Left ventricle myocardium inferior (tissue), 1 donor: ENCODE measurements at places on chromosomes 4 and X.

- DNase-seq: no peak
These were observed 63.6 kb upstream of the SH3RF1 start for GRCh38 chr4:169334335-169334734.

DNA sequence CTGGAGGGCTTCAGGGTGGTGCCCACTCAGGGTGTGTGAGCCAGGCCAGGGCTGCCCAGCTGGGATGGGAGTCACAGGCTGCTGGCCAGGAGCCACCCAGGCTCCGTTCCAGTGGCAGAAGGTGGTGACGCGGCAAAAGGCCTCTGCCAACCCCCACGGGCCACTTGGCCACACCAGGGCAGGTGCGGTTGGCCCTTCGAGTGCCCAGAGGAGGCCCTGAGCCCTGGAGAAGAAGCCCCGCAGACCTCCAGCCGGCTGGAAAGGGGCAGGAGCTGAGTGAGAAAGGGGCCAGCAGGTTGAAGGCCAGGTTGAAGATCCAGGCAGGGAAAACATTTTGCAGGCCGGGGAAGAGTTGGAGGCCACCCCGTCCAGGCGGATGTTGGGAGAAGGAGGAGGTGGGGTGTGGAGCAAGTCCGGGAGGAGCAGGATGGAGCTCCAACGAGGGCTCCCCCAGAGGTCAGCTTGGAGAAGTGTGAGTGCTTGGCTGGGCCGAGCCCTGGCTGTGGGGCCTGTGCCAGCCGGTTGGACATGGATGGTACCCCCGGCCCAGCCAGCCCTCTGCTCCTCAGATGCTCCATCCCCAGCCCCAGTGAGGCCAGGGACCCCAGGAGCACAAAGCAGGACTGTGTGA is 2.8 kb upstream of the CPLX1 start:
- DNase-seq: peak; percentile 52

GRCh38 chr4:177568931-177569330 is 126.7 kb upstream of the AGA start:
- DNase-seq: no peak

- DNase-seq: no peak
These were observed 123.9 kb upstream of the RXFP1 start for GRCh38 chr4:158397781-158398180.

GRCh38 chrX:132216283-132216682 is 3.0 kb downstream of the RAP2C start:
- no peak for DNase-seq

GRCh38 chr4:52880994-52881393 is 18.9 kb downstream of the RASL11B start:
- DNase-seq: no peak

DNA sequence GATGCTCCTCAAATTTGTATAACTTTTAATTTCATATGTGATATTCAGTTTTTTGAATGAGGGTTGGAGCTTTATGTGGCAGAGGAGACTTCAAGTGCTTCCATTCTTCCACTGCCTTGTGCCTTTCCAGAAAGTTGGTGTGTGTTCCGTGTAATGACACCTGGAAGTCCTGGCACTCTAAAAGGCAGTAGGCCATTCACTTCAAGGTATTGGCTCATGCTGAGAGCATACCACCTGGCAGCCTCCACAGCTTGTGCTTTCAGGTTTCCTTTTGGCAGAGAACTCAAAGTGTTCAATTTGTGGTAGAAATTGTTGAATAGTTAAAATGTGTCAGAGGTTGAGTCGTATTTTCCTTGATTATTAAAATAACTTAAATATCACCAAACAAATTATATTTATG is 49.6 kb downstream of the GRIA2 start:
- DNase-seq: no peak

GRCh38 chr4:80126435-80126834 is 53.4 kb upstream of the ANTXR2 start:
- DNase-seq: no peak

GRCh38 chr4:39154009-39154408 is 28.3 kb upstream of the WDR19 start:
- DNase-seq: no peak

DNA sequence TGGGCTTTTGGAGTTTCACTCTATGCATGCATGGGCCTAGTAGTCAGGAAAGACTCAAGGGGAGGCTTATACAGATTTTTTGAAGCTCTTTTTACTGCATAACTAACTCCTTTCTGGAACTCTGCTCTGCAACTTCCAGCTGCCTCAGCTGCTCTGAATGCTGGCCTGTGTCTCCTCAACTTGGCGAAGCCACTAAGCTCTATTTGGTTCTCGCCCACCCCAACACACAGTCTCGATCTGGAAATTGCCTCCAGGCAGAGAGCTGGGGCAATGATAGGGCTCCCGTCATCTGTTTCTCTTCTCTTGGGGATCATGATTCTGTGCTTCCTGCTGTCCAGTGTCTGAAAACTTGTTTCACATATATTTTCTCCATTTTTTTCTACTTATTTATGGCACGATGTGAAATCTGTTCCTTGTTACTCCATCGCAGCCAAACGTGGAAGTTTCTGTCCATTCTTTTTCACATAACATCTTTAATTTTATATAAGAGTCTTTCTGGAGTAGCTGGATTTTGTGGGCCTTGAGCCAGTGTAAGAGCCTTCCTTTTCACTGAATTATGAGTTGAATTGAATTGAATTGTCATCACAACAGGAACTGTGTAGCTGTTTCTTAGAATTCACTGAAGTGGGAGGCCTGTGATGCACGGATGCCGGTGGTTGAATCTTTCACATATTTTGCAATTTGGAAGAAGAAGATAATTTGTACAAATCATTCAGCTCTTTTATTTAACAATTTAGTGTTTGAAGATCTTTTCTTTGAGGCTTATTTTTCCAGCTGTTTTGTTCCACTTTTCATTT is 9.0 kb downstream of the ZNF275 start:
- DNase-seq: no peak

- no peak for DNase-seq
These were observed 315.1 kb downstream of the STK32B start for GRCh38 chr4:5366421-5366820.

GRCh38 chr4:1345903-1346780 is 866 bp upstream of the UVSSA start:
- DNase-seq: peak; percentile 61

DNA sequence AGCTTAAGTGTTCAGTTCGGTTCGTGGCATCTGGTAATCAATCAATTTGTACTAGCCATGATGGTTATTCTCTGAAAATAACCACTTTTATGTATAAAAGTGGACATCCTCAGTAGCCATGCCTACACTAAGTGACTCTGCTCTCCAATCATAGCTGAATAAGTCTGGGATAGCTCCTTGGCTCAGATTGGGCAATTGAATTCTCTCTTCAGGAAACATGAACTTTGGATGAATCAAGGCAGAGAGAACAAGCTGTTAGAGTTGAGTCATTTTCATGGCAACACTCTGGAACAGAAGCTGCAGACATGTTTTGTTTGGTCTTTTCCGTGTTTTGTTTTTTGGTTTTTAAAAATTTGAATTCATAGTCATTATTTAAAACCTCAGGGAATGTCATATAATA is 66.8 kb upstream of the TMEM164 start:
- DNase-seq: no peak

- no peak for DNase-seq
These were observed 219.8 kb downstream of the ZNF674 start for GRCh38 chrX:46325312-46325877.

DNA sequence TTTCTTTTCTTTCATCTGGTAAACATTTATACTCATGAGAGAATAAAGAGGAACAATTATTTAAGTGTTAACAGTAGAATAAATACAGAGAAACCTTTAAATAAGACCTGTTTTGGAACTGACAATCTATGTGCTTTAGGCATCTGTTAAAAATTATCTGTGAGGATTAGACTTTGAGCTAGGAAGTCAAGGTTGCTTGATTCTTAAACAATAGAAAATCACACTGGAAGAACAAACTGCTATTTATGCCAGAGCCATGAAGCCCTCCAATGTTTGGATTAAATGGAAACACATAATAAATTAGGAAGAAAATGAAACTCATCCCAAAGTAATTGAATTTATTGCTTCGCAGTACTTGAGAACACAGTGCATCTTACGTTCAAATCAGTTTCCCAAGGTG is 207.2 kb upstream of the NPY2R start:
- DNase-seq: no peak

DNA sequence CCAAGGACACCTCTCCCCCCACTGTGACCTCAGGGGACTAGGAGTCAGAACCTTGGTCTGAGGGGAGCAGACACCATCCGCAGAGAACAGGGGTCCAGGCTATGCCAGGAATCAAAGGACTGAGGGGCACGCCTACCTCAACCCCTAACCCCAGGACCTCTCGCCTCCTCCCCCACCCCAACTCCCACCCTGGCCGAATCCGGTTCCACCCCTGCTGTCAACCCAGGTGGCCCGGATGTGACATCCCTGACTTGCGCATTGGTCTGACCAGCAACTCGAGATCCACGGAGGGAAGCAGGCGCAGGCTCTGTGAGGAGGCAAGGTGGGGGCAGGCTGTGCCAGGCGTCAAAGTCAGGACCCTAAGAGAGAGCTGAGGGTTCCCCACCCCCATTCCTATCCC is 468 bp upstream of the MAGEA4 start:
- no peak for DNase-seq

- DNase-seq: no peak
These were observed 542.7 kb downstream of the FAM133A start for GRCh38 chrX:94216738-94217137.

- DNase-seq: no peak
These were observed 86.0 kb downstream of the FUNDC1 start for GRCh38 chrX:44456685-44457084.

GRCh38 chrX:48715876-48716502 is 19.5 kb downstream of the SUV39H1 start:
- DNase-seq: no peak

DNA sequence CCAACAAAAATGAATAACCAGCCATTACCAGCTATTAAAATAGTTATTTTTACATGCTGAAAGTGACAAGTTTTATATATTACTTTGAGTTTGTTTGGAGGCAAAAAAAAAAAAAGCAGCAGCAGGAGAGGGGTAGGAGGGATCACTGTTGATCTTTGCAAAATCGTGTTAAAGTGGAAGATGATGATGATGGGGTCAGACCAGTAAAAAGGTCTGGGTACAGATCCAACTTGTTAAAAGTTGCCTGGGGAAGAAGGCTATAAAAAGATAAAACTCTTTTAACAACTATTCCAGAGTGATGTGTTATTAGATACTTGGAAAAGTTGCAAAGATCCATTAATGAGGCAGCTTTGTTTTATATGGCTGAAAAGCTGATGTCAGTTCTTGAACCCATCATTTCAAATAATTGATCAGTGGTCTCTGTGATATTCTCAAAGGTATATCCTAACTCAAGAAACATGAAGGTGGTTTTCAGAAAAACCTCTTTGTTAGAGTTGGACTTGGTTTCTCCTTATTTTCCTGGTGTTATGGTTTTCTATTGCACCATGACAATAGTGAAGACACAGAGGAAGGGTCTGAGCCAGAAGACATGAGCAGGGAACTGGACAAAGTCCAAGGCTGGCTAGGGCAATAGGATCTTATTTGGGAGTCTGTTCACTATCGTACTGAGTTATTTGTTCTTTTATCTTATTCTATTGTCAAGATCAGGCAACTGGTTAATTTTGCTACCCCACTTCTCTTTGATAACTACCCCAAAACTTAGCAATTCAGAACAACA is 44.8 kb downstream of the EDNRA start:
- no peak for DNase-seq

DNA sequence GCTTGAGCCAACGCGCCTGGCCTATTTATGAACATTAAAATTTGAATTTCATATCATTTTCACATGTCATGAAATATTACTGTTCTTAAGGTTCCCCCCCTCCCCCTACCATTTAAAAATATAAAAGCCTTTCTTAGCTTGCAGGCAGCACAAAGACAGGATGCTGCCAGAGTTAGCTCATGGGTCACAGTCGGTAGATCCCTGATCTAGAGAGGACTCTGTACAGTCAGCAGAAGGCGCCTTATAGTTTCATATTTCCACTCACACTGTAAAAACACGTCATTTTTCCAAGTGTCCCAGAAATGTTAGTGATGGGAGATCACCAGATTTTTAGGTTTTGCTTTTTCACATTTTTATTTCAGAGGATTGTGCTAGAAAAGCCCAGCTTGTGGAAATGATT is 12.2 kb downstream of the NOCT start:
- no peak for DNase-seq

GRCh38 chr4:40978548-40978947 is 228.8 kb downstream of the NSUN7 start:
- no peak for DNase-seq

DNA sequence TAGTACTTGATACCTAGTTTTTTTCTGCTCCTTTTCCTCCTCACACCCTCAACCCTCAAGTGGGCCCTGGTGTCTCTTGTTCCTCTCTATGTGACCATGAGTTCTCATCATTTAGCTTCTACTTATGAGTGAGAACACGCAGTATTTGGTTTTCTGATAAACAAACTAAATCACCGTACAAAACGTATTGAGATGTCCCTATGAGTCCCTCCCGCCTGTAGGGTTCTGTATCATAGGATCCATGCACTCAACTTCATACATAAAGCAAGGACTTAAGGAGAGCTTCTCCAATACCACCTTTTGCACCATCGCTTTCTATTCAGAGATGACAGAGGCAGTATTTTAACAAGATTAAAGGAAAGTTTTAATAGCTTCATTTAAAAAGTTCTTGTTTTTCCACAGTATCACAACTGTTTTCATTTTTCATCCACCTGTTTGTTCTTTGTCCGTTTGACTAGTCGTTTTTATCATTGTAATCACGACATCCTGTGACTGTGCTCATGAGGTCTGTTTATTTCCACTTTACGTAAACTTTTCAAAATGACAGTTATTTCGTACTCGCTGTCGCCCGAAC is 457 bp upstream of the RAB9A start:
- DNase-seq: no peak

DNA sequence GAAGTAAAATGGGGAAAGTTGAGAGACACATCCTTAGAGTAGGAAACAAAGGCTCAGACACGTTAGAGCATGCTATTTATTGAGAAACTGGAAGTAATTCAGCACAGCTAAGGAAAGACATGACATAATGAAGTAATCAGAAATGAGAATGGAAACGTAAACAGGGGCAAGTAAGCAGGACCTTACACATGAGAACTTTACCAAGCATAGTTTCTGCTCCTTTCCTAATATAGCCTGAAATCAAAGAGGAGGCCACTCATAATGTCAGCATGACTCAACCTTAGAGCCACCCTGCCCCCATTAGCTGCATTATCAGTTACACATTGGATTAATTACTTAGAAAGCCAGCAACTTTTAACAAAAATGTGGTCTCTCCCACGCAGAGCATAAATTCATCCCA is 558.3 kb upstream of the GRIA3 start:
- DNase-seq: no peak

GRCh38 chr4:92677805-92678204 is 374.0 kb downstream of the GRID2 start:
- no peak for DNase-seq
